Vagina (tissue), 2 donors: ENCODE measurements at places on chromosomes 11 and 22.

- DNase-seq = no peak
Observed at GRCh38 chr22:27100789-27101188, 443.4 kb downstream of the MIAT start.

DNA sequence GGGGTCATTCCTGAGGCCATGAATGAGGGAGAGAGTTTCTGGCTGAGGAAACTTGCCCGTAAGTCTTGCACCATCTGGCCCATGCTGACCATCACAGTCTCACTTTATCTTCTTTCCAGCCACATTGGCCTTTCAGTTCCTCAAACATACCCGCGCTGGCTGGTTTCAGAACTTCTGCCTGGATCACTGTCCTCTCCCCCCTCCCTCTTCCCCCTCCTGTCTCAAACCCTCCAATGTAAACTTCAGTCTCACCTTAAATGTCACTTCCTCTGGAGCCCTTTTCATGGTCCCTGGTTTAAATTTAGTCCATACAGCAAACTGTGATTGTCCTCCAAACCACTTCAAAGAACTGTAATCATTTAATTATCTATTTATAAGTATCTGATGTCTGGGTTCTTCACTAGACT, 3.7 kb upstream of the TMEM109 start:
- DNase-seq = no peak

GRCh38 chr11:32188785-32189184, 97.9 kb downstream of the RCN1 start:
- DNase-seq = no peak

DNA sequence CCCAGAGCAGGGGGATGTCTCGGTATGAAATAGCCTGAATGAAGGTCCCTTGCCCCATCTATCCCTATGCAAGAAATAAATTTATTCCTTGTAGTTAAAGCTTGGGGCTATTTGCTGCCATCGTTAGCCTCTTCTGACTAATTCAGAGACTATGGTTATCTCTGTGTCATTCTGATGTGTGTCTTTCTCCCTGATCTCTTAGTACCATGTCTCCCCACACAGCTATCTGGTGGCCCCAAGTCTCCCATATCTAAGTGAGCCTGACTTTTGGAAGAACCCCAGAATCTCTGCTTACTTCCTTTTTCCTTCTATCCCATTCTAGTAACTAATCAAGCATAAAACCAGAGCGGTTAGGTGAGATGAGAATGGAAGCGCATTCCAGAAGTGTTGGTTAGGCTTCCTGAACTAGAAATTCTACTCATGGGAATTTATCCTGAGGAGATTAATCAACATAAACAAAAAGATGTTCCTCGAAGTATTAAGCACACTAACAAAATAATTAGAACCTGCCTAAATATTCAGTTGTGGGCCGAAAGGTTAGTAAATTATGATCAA, 71.4 kb upstream of the BMAL1 start:
- DNase-seq = no peak

DNA sequence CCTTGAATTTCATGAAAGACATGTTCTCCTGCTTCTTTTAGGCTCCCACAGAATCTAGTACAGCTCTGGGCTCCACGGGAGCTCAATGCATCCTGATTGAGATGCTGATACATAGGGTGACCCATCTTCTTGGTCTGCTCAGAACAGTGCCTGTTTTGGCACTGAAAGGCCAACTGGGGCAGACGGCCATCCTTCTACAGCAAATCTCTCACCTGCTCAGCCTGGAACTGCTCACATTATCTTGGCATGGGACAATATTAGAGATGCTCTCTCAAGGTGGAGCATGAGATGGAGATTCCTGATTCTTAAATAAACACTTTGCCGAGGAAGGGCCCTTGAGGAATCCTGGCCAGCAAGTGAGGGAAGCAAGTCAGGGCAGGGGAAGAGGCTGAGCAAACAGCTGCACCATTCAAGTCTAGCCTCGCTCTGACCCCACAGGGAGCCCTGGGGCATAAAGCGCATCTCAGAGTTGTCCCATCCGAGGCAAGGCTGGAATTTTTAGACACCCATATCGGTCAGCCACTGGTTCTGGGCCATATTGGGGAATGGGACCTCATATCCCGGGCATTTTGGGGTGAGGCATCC, 58.4 kb upstream of the CSNK2A3 start:
- no peak for DNase-seq

GRCh38 chr11:117210620-117211019, 11.4 kb downstream of the TAGLN start:
- DNase-seq = no peak

- no peak for DNase-seq
Observed at GRCh38 chr11:115379528-115379927, 124.7 kb downstream of the CADM1 start.

GRCh38 chr11:44625759-44626523, 60.5 kb downstream of the CD82 start:
- peak; percentile 58 for DNase-seq

- no peak for DNase-seq
Observed at GRCh38 chr11:111353776-111354600, 25.1 kb downstream of the POU2AF1 start.
